ENCODE measurements at places on chromosomes 3 and 15.

DNA sequence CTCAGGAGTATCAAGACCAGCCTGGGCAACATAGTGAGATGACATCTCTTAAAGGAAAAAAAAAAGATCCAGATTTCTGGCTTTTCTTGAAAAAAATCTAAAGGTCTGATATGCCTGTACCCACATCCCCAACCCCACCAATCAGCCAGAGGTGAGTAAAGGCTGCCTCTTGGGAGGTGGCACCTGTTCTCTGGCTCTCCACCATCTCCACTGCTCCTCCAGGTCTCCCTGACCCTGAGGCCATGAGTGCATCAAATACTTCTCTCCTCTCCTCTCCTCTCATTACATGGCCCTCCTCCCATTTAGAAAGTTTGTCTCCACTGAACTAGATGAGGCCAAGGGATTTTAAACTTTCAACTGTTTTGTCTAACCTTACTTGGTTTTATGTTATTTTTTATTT lies 5.2 kb downstream of the SIAH2 start:
- no peak for DNase-seq

- DNase-seq: no peak
These were observed 52.9 kb upstream of the ICE2 start for GRCh38 chr15:60531801-60532200.

- DNase-seq: no peak
These were observed 56.4 kb downstream of the UMPS start for GRCh38 chr3:124786511-124787241.

GRCh38 chr3:83873550-83873949 lies 1085.2 kb upstream of the CADM2 start:
- DNase-seq: no peak

- DNase-seq: no peak
These were observed 41.8 kb upstream of the PRSS50 start for GRCh38 chr3:46759239-46760167.

DNA sequence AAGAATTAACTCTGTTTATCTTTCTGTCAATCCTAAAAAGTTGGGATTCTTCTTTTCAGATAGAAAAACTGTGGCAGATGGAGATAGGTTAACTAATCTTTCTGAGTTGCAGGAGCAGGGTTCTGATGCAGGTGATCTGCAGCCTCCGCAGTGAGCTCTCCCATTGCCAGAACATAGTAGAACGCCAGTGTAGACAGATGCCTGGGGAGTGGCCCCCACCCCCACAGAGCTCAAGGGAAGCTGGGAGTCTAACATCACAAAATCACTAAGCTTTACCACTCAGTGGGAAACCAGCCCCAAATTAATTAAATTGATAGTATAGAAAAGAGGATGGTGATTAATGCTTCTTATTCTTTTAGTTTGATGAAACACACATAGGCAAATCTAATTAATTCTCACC lies 295.0 kb upstream of the ATP10A start:
- DNase-seq: no peak

- no peak for DNase-seq
These were observed 5.9 kb downstream of the KBTBD13 start for GRCh38 chr15:65082303-65082953.

GRCh38 chr3:129577366-129577765 lies 29.1 kb downstream of the PLXND1 start:
- no peak for DNase-seq

GRCh38 chr3:24006-24405 lies 172.6 kb upstream of the CHL1 start:
- no peak for DNase-seq

DNA sequence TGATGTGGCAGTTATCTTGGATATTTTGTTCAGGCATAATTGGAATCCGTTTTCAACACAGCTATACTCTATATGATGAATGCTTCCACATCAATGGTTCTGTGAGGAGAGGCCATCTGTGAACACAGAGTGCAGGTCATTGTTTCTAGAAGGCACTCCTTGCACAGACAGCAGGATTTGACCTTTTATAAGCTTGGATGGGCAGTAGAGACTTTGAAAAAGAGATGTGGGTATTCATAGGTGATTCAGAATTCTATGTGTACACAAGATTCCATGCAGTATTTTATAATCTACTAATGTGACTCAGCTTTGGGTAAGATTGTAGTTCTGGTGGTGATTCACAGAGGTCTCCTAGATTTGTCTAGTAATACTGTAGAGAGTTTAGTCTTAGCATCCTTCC lies 12.5 kb downstream of the ARPP21 start:
- DNase-seq: no peak

- DNase-seq: no peak
These were observed 21.9 kb downstream of the IL20RB start for GRCh38 chr3:136979684-136980083.

GRCh38 chr3:98560911-98561310 lies 29.1 kb downstream of the GPR15 start:
- DNase-seq: no peak

- DNase-seq: no peak
These were observed 79.9 kb upstream of the ZBTB20 start for GRCh38 chr3:115226844-115227445.

- no peak for DNase-seq
These were observed 33.2 kb upstream of the TSPAN3 start for GRCh38 chr15:77104155-77104554.

GRCh38 chr3:108223928-108224327 lies 1.7 kb upstream of the IFT57 start:
- no peak for DNase-seq

DNA sequence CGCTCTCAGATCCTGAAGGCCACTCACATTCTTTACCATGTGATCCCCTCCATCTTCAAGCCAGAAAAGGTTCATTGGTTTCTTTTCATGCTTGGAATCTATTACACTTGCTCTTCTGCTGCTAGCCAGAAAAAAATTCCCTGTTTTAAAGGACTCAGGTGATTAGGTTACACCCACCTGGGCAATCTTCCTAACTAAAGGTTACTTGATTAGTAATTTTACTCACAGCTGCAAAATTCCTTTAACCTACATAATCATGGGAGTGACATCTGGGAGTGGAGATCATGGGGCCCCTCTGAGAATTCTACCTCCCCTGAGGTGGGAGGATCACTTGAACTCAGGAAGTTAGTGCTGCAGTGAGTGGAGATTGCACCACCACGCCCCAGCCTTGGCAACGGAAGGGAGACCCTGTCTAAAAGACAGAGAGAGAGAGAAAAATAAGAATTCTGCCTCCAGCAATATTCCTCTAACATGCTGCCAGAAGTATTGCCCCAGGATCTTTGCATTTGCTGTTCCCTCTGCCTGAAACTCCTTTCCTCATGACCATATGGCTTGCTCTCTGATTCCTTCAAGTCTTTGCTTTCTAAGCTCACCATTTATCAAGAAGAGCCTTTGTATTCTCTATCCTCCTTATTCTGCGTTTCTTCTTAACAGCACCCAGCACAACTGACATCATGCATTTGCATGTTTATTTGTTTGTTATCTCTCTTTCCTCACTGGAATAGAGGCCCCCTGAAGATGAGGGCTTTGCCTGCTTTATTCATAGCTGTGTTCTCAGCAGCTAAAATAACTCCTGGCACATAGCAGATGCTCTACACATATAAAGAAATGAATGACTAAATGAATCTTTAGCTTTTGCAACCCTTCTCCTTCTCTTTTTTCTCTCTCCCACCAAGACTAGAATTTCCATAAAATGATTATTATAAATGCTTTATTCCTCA lies 68.2 kb downstream of the EDEM1 start:
- peak; percentile 53 for DNase-seq

GRCh38 chr15:55819397-55820034 lies 76.6 kb upstream of the PRTG start:
- no peak for DNase-seq

DNA sequence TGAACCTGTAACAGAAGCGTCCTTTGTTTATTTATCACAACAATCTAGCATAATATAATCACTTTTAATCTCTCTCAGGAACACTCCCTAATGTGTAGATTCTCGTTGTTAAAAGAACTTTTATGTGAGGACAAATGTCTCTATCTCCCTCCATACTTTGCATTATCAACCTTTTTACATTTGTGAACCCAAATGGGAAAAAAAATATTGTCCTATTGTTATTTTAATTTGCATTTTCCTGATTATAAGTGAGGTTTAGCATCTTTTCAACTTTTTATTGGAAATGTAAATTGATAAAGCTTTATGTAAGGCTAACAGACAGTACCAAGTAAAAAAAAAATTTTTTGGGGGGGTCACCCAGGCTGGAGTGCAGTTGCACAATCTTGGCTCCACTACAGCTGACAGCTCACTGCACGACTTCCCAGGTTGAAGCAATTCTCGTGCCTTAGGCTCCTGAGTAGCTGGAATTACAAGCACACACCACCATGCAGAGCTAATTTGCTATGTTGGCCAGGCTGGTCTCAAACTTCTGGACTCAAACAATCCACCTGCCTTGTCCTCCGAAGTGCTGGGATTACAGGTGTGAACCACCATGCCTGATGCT lies 33.0 kb upstream of the DENND4A start:
- DNase-seq: no peak

GRCh38 chr3:111667621-111668239 lies 72.6 kb upstream of the ZBED2 start:
- DNase-seq: peak; percentile 30

- DNase-seq: peak; percentile 51
These were observed 35.3 kb downstream of the FSIP1 start for GRCh38 chr15:39747326-39747725.

DNA sequence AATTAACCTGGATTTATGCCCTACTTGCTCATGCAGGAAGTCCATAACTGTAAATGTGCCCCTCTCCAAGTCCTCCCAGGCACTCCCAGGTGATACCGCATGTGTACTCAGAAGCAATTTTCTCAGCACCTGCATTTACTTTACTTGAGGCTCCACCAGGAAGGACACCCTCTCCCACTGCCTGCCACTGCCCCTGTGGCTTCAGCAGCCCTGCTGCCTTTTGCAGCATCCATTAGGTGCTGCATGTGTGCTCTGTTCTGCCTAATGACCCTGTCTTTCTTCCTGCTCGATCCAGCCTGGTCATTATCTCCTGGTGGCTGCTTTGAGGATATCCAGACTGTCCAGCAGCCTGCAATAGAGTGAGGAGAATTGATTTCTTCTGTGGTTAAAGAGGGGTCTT lies 107.6 kb upstream of the SEMA6D start:
- DNase-seq: no peak

DNA sequence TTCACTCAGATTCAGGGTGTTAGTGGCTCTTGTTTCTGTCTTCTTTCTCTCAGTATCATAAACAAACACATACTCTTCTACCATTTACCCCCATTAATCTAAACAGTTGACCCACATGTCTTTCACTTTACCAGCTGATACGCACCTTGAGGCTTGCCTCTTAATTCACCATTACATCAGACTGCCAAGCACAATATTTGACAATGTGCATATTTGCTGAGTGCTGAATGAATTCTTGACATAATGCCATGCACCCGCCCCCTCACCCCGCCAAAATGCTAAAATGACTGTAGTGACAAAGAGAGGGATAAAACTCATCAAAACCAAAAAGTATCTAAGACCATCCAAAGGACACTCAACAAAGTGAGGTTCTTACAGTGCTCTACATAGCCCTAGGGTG lies 57.4 kb downstream of the NGLY1 start:
- DNase-seq: no peak

- DNase-seq: no peak
These were observed 203.5 kb upstream of the TBC1D5 start for GRCh38 chr3:17945799-17946399.

- peak; percentile 62 for DNase-seq
These were observed 23.8 kb downstream of the RLBP1 start for GRCh38 chr15:89197503-89197971.

DNA sequence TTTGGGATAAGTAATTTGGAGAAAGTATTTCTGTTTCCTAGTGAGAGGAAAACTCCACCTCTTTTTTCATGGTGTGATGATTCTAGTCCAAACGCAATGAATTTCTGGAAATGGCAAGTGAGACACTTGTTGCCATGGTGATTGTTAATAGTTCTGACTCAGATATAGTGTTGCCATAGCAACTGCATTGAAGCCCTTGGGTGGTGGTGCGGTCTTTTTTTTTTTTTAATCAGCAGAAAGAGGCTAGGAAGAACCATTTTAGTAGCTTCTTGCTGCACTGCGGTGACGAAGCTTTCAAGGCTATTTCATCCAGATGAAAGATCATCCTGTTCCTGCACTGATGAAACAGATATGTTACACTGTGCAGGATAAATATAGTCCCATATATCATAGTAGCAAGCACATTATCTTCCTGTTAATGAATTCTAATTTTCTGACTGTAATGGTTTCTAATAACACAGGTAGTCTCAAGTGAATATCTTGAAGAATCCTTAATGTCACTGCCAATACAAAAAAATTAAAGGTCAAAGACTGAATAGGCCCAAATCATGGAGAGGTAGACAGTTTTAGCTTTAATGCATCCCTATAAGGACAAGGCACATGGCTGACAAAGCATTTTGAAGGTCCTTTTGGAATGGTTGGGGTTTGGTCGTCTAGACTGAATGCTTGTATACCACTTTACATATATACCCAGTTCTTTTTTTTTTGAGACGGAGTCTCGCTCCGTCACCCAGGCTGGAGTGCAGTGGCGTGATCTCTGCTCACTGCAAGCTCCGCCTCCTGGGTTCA lies 125.1 kb upstream of the ZBTB20 start:
- DNase-seq: no peak

DNA sequence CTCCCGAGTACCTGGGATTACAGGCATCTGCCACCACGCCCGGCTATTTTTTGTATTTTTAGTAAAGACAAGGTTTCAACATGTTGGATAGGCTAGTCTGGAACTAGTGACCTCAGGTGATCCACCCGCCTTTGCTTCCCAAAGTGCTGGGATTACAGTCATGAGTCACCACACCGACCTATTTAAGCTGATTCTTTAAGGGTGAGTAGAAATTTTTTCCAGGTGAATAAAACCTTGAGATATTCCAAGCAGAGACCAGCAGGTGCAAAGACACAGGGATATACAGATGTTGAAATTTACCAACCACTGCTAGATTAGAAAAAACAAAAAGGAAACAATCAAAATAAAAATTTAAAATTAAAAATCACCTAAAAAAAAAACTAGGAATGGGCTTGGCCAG lies 74.4 kb upstream of the CHRNB4 start:
- DNase-seq: peak; percentile 76

DNA sequence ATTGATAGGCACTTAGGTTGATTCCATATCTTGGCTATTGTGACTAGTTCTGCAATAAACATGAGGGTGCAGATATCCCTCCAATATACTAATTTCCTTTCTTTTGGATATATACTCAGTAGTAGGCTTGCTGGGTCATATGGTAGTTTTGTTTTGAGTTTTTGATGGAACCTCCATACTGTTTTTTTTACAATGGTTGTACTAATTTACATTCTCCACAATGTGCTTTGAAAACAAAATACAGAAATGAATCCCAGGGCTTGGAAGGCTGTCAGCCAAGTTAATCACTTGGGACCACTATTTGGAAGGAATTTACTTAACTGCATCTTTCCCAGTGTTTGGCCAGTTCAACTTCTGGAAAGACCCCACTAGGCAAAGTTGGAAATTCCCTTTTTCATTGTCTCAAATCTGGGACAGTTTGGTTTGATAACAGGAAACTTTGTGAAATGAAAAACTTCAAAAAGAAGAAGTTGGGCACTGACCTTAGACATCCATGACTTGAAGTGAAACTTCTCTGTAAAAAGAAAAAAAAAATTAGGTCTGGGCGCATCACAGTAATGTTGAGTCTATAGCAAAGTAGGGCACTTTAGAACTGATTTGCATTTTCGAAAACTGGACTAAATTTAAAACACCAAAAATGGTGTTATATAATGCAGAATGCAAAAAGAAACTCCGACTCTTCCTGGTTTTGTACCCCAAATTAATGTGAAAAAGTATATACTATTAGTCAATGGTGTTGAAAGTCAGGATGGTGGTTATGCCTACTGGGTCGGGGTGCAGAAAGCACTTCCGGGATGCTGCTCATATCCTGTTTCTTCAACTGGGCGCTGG lies 6.0 kb downstream of the CTSH start:
- DNase-seq: no peak

Data from foreskin keratinocyte (primary cell).